Colonic mucosa (tissue), 4 donors: ENCODE measurements at places on chromosomes 1 and 21. TPM values are rescaled to one million over a fixed set of nuclear protein-coding genes. Genes with fewer than 3 reads are reported as not detected.

DNA sequence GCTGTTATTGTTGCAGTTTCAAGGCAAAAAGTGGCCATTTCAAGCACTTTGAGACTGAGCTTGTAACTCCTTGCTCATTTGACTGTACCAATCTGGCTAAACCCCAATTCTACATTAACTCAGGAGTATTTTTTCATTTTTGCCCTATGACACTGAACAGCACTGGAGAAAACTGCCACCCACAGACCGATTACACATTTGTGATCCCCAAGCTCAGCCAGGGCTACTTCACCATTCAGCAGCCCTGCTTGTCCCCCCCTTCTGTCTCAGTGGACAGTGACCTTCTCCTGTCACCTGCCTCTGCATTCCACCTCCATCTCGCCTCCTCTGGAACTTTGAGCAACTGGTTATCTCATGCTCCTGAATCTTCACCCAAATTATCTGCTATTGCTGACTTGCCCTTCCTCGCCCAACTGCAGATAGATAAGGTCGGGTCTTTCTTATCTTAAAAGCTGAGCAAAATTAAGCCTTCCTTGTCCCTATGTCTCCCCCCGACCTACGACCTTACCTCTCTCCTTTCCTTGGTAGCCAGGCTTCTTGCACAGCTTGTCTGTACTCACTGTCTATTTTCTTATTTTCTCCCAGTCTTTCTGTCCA is 25.3 kb downstream of the SPATA46 start:
- DNase-seq, result no peak

The NIT1 gene
- 84.4 TPM for total RNA-seq

The MAEL gene
- total RNA-seq, result not detected

The CFAP57 gene
- total RNA-seq, result not detected

GRCh38 chr1:162087111-162087510 is 17.6 kb downstream of the NOS1AP start:
- no peak for DNase-seq

- no peak for DNase-seq
These were observed 75.2 kb upstream of the TSPAN2 start for GRCh38 chr1:115164484-115164883.

GRCh38 chr1:248853663-248854375 is 5.1 kb downstream of the ZNF692 start:
- DNase-seq, result no peak

DNA sequence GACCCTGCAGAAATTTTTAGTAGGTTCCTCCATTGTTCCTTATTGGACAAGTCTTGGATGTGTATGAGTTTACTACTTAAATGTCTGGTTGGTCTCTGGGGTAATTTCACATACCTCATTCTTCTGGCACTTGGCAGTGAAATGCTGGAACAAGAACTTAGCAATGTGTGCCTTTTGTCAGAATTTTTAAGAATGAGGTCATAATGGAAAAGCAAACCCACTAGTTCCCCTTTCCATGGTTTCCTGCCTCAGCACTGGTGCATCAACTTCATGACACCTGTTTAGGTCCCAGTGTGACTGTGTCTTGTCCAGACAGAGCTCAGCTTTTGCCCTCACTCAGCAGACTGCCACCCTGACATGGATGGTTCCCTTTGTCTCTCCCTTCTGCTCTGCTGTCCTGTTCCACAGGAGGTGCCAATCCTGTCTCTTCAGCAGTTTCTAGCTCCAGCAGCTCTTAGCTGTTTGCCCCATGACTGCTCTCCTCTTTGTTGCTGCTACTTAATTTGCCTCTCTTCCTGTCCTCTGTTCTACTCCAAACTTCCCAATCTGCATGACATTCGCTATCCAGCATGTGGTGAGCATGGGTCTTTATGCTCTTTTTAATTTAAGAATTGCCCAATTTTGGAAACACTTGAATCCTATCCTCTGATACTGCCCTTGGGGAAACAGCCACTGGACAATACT is 135.6 kb downstream of the CYYR1 start:
- no peak for DNase-seq

DNA sequence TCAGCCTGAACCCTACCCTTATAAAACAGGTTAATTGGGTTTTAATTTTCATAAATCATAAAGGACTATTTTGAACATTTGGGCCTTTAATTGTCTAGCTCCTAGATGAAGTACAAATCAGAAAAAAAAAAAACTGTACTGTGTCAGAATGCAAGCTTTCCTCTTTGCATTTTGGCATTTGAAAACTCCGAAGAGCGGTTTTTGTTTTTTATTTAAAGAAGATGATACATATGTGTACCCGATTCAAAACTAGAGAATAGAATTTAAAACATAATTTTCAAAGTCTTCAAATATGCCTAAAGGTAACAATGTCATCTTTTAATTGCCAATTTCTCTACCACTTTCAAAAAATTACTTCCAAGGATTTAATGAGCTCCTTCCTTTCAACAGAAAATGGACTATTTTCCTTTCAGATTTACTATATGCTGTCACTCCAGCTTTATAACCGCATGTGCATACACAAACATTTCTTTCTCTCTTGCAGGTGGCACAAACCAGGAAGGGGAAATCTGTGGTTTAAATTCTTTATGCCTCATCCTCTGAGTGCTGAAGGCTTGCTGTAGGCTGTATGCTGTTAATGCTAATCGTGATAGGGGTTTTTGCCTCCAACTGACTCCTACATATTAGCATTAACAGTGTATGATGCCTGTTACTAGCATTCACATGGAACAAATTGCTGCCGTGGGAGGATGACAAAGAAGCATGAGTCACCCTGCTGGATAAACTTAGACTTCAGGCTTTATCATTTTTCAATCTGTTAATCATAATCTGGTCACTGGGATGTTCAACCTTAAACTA is 33.7 kb downstream of the MRPL39 start:
- no peak for DNase-seq

The WDR64 gene
- not detected for total RNA-seq

GRCh38 chr21:41466024-41466820 is 40.2 kb downstream of the MX1 start:
- DNase-seq, result no peak

DNA sequence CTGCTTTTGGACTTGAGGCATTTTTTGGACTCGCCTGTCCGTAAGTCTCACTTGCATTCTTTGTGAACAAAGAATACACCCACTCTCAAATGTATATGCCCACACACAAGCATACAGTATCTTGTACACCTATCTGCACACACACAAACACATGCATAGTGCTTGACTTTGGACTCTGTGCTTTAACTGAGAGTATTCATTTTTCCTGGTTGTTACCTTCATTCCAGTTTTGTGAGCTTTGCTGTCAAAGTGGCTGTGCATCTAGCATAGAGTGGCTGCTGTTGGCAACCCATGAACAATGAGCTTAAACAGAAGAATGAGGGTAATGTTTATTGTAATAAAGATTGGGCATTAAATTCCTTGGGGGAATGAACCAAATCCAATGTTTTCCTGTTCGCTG is 199.0 kb downstream of the PDE4B start:
- DNase-seq, result no peak

DNA sequence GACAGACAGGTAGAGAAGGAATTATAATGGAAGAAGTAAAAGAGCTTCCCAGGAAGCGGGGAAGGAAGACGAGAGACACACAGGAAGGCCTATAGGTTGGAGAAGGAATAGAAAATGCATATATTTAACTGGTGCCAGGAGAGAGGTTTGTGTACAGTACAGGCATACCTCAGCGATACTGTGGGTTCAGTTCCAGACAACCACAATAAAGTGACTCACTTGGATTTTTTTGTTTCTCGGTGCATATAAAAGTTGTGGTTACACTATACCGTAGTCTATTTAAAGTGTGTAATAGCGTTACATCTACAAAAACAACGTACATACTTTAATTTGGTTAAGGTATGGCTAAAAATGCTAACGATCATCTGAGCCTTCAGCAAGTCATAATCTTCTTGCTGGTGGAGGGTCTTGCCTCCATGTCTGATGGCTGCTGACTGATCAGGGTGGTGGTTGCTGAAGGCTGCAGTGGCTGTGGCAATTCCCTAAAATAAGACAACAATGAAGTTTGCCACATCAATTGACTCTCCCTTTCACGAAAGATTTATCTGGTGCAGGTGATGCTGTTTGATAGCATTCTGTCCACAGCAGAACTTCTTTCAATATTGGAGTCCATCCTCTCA is 16.0 kb downstream of the YARS1 start:
- DNase-seq, result no peak

- DNase-seq, result no peak
These were observed 9.6 kb upstream of the SPATC1L start for GRCh38 chr21:46193829-46194373.

DNA sequence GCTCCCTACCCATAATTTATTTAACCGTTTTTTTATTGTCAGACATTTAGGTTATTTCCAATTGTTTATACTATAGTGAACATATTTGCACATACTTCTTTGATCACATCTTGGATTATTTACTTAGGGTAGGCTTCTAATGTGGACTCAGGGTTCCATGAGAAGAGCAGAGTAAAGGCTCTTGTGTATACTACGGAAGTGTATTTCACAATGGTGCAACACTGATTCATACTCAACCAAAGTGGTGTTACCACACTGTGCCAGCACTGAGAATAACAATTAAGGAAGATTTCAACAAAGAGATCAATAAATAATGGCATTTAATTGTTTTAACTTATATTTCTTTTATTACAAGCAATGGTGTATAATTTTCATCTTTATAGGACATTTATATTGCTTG is 251.2 kb downstream of the ZNF326 start:
- no peak for DNase-seq

The USH2A gene
- not detected for total RNA-seq

The CHIT1 gene
- total RNA-seq, result not detected

The TMEM125 gene
- total RNA-seq, result 59.8 TPM

- peak; percentile 19 for DNase-seq
These were observed 107.5 kb downstream of the SPAG17 start for GRCh38 chr1:118077331-118078045.

DNA sequence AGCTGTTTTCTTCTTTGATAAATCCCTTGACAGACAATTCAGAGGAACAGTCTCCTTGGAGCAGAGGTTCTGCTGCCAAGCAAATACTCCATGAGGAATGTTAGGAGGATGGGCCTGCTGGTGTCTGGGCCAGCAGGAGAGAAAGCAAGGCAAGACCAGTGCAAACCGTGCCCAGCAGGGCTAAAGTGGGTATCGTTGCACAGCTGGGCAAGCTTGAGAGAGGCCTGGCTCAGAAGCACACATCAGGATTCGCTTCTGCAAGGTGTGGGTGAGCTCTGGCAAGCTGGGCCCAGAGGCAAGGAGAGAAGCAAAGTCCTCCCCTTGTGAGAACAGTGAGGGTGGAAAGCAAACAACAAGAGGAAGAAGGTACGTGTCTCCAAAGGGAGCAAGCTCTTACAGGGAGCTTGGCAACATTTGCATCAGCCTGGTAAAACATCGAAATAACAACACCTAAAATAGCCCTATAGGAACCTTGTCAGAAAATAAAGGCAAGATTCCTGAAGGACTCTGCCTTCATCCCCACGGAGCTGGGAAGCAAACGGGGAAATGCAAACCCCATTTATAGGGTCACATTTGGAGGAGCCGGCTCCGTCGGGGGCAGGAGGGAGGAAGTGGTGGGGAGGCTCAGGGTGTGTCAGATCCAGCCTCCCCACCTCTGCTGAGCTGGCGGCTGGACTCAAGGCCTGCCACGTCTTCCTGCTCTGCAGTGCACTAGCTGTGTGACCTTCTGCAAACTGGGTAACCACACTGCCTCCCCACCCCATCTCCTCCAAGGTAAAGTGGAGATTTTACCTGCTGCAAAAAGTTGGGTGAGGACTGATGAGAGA is 62.3 kb upstream of the HIVEP3 start:
- DNase-seq, result peak; percentile 24

DNA sequence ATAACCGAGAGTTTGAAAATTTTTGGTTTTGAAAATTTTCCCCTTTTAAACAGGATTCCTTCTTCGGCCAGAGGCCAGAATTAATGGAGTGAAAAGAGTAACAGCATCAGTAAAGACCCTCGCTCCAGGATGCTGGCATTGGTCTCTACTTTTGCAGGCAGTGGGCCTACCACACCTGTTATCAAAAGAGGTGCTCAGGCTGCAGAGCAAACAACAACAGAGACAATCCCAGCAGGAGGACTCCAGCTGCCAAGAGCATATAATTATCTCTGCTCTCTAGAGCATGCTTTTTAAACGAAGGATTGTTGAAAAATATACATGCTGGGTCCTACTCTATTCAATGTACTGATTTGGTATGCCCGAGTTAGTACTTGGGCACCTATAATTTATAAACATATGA is 1048.5 kb downstream of the PLA2G4A start:
- no peak for DNase-seq

DNA sequence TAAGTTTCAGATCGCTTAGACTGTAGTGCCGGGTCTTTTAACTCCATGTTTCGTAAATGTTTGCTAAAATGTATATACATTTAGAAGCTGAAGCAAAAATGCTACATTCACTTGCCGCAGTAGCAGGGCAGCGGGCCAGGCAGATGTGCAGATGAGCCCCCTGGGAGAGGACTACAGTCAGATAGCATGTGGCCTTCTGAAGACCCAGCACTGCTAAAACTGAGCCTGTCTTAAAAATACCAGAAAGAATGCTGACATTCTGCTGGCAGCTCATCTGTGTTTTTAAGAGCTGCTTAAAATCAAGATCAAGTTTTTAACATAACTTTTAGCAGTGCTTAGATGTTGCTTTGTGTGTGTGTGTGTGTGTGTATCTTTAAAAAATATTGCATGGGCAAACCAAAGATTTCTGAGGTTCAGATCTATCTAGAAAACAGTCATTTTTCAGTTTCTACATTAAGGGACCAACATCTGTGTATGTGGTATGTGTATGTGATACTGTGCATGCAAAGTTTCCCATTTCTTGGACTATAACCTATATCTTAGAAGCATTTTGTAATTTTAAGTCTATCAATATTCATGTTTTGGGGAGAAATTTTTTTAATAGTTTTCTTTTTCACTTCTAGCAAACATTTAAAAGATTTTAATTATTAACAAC is 31.7 kb downstream of the CHRM3 start:
- no peak for DNase-seq

- DNase-seq, result no peak
These were observed 14.1 kb upstream of the MOB3C start for GRCh38 chr1:46630719-46631118.

GRCh38 chr1:3669971-3670431 is 17.7 kb downstream of the TP73 start:
- no peak for DNase-seq

GRCh38 chr21:26637201-26637745 is 64.2 kb upstream of the CYYR1 start:
- no peak for DNase-seq

- peak; percentile 80 for DNase-seq
These were observed 679 bp downstream of the ABL2 start for GRCh38 chr1:179228783-179229213.

- no peak for DNase-seq
These were observed 14.1 kb upstream of the RNF223 start for GRCh38 chr1:1088029-1088800.

The SFN gene
- total RNA-seq, result 239 TPM

The PLEKHG5 gene
- total RNA-seq, result 19.6 TPM
